Skin of body (tissue), 3 donors: ENCODE measurements at places on chromosomes 13 and 19. TPM values are rescaled to one million over a fixed set of nuclear protein-coding genes. Genes with fewer than 3 reads are reported as not detected.

DNA sequence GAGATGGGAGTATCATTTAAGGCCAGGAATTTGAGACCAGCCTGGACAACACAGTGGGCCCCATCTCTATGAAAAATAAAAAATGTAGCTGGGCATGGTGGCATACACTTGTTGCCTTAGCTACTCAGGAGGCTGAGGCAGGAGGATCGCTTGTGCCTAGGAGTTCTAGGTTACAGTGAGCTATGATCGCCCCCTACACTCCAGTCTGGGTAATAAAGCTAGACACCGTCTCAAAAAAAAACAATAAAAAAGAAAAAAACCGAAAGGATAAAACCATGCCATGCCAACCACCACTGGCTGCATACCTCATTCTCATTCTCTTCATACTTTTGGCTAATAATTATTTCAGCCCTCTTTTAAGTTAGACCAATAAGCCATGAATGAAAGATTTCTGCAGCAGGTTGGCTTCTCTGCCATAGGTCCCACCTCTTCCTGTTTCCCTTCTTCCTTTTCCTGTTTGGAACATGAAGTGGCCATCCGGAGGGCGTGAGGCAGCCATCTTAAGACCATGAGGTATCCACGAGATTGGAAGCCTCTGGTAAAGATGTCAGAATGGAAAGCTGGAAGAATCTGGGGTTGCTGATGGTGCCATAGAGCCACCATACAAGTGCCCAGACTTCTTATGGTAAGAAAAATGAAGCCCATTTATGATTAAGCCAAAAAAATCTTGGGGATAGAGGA is 171.3 kb downstream of the CACNA1A start:
- DNase-seq = no peak

GRCh38 chr13:96252903-96253302 is 163.0 kb downstream of the HS6ST3 start:
- no peak for DNase-seq

GRCh38 chr13:30169442-30169841 is 137.9 kb downstream of the KATNAL1 start:
- no peak for DNase-seq

DNA sequence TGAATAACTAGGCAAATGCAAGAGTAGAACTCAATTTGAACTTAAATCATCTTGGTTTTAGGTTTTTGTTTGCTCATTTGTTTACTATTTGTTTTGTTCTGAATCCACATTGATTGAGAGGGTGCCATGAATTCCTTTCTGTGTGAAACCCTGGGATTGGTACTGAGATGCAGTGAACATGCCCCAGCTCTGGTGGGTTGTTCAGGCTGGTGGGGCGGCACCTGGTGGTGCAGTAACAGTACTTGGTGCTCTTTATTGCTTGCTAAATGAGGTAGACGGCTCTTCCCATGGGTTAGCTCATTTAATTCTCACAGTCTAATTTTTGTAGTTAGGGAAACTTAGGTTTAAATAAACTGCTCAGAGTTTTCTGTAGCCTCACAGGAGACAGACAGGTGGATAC is 48.4 kb downstream of the WASF3 start:
- DNase-seq = no peak

- DNase-seq = peak; percentile 19
These were observed 6.5 kb upstream of the HSD17B14 start for GRCh38 chr19:48842789-48843162.

DNA sequence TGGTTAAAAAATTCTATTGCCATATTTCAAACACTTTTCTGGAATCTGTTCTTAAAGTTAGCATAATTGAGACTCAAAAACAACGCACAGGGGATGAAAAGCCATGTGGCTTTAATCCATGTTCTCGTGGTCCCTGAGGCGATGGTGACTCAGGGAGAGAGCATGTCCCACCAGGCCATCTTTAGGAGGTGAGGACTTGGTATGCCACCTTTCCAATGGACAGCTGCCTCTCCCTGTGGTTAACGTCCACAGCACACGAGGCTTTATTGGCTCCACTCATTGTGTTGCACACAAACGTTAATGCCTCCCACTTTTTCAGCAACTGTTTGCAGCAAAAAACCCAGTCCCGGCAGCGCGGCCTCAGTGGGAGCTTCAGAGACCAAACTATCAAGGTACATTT is 51.4 kb downstream of the EFNB2 start:
- no peak for DNase-seq

The NAT14 gene
- total RNA-seq = 6.1 TPM

The SIGLEC8 gene
- 0.59 TPM for total RNA-seq

GRCh38 chr13:99002172-99002710 is 24.4 kb upstream of the DOCK9 start:
- no peak for DNase-seq

GRCh38 chr13:86109107-86109506 is 309.9 kb upstream of the SLITRK6 start:
- DNase-seq = no peak

GRCh38 chr13:77290342-77290741 is 36.6 kb downstream of the MYCBP2 start:
- DNase-seq = no peak

- DNase-seq = no peak
These were observed 1.1 kb downstream of the ZNF625 start for GRCh38 chr19:12155324-12155860.

- DNase-seq = no peak
These were observed 29.1 kb downstream of the CNFN start for GRCh38 chr19:42360787-42361544.

GRCh38 chr13:107192289-107192688 is 624.4 kb upstream of the ARGLU1 start:
- DNase-seq = no peak

DNA sequence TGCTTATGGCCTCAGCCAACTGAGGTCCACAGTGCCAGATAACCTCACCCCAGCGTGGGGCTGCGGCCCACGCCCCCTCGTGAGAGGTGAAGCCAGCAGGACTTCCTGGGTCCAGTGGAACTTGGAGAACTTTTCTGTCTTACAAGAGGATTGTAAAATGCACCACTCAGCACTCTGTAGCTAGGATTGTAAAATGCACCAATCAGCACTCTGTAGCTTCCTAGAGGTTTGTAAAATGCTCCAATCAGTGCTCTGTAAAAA is 109.1 kb downstream of the AKAP11 start:
- DNase-seq = no peak

The SULT2A1 gene
- total RNA-seq = not detected

The HIPK4 gene
- 0.10 TPM for total RNA-seq

The LSR gene
- total RNA-seq = 10.5 TPM
